ENCODE measurements at places on chromosomes 16 and 17.

DNA sequence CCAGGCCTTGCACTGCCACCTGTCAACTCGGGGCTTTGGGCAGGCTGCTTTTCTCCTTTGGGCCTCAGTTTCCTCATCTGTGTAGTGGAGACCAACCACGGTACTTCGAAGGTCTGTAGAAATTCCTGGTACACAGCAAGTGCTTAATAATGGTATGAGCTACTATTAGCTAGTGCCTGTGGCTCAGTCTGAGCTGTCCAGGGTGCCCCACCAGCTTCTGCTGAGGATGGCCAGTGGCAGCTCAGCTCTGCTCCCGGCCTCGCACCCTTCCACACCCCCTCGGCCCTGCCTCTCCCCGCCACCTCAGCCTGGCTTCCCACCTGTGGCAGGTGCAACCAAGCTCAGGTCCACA is 26.2 kb upstream of the PLCG2 start:
- ATAC-seq = no peak

DNA sequence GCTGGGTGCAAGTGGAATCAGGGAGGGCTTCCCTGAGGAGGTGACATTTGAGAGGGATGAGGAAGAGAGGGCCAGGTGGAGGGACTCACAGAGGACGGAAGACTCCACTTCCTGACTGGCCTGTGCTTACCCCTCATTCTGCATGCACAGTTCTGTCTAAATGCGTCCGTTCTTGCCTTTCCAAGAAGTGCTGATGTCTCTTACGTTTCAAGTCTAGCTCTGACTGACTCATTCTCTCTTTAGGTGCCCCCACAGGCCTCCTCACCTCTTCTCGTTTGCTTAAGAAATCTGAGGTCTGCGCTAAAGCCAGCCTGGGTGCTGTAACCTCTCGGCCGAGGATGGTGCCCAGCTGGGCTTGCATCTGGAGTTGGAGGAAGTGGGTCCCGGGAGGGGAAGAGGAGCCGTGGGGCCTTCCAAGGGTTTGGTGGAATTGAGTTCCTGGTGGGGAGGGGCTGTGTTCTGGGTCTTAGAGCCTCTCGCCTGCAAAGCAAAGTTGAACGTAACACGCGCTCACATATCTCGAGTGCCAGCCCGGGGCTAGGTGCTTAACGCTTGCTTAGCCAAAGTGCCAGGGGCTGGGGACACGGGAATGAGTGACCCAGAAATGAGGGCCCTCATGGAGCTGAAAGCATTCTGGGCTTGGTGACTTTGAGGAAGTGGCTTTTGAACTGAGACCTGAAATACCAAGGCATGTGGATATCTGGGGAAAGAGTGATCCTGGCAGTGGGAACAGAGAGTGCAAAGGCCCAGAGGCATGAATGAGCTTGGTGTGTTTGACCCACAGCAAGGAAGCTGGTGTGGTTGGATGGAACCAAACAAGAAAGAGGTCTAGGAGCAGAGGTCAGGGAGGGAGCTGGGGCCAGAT is 4.8 kb downstream of the IL4R start:
- ATAC-seq = peak; percentile 6

DNA sequence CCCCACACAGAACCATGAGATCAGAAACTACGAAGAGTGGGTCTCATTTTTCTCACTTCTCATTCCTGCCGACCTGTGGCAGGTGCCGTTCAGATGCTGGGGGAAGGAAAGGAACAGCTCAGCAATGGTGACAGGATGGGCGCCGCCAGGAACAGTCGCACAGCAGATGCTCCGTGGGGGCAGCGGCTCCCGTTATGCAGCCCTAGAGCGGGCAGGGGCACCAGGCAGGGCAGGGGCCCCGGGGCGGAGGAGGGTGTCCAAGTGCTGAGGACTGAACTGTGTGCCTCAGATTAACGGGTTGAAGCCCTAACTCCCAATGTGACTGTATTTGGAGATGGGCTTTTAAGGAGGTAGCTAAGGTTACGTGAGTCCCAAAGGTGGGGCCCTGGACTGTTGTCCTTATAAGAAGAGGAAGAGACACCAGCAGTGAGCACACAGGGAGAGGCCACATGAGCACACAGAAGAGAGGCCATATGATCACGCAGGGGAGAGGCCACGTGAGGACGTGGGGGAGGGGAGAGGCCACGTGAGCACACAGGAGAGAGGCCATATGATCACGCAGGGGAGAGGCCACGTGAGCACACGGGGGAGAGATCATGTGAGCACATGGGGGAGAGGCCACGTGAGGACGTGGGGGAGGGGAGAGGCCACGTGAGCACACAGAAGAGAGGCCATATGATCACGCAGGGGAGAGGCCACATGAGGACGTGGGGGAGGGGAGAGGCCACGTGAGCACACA is 95.7 kb upstream of the METRNL start:
- no peak for ATAC-seq

GRCh38 chr17:18033442-18034099 is 5.4 kb downstream of the ATPAF2 start:
- ATAC-seq = peak; percentile 86

DNA sequence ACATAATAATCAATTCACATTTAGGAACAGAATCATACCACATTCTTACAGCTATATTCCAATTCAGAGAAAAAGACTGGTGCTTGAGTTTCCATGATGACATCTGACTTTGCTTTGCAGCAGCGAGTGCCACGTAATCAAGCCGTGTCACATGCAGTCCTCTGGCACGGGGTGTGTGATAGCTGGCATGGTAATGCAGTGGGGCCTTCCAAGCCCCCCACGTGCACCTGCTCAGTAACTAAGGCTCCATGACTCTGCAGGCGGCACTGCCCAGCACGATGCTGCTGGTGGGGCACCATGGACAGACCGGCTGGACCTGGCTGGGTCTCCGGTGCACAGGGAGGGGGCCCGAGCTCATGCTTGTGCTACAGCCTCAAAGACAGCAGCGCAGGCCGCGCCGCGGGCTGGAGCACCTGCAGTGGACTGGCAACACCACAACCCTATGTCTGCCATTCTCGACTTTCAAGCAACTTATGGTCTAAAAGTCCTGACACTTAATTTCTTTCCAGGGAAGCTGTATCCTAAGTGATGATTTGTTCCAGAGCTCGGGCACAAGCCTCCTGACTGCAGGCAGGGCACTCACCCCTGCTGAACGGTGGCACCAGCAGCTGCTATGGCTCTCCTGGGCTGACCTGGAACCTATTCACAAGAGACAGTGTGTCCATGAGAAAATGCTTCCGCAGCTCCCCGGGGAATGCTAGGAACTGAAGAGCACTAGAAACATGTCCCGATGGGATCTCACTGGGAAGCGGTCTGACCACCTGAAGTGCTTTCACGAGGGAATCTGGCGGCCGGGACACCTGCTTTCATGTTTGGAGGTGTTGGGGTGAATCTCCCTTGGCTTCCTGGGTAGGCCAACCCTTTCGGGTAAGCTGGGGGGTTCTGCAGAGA is 99.5 kb upstream of the DNAH17 start:
- no peak for ATAC-seq

GRCh38 chr16:50311891-50312501 is 45.6 kb downstream of the ADCY7 start:
- no peak for ATAC-seq

GRCh38 chr17:28953444-28954118 is 2.3 kb upstream of the PHF12 start:
- no peak for ATAC-seq

DNA sequence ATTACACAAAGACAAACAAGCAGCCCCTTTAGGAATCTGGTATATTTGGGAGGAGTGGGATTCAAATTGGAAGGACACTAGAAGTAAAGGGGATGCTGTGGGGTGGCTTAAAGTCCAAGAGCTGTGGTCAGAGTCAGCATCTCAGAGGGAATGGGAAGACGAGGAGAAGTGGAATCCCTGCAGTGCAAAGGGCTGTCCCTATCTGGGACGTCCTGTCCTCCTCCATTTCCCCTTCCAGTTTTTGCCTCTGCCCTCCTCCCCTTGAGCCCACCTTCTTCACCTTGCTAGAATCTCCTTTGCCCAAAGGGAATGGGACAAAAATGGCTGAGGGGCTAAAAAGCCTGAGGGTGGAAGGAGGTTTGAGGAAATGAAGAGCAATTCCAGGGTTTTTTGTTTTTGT is 4.2 kb upstream of the PLXDC1 start:
- ATAC-seq = no peak

GRCh38 chr17:38584350-38584925 is 21.3 kb downstream of the SRCIN1 start:
- ATAC-seq = peak; percentile 80

GRCh38 chr17:30961209-30962188 is 9.3 kb upstream of the RNF135 start:
- no peak for ATAC-seq

- ATAC-seq = no peak
Measured at GRCh38 chr16:50302472-50303005, 36.2 kb downstream of the ADCY7 start.

- peak; percentile 95 for ATAC-seq
Measured at GRCh38 chr17:64357191-64357981, 33.3 kb downstream of the PECAM1 start.

DNA sequence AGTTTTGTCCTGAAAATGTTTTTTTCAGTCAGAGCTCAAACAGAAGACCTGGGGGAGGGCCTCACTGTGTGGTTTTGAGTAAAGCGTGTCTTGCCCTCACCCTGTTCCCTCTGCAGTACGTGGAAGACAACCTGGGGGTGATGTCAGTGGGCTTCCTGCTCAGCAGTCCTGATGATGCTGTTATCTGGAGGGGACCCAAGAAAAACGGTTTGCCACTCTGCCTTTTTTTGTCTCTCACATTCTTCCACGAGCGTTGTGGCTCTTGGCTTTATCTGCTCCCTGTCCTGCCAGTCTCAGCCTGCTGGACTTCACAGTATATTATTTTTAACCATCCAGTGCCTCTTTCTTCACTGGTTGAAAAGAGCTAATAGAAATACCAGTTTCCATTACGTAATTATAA is 12.9 kb downstream of the NUBP1 start:
- ATAC-seq = no peak

DNA sequence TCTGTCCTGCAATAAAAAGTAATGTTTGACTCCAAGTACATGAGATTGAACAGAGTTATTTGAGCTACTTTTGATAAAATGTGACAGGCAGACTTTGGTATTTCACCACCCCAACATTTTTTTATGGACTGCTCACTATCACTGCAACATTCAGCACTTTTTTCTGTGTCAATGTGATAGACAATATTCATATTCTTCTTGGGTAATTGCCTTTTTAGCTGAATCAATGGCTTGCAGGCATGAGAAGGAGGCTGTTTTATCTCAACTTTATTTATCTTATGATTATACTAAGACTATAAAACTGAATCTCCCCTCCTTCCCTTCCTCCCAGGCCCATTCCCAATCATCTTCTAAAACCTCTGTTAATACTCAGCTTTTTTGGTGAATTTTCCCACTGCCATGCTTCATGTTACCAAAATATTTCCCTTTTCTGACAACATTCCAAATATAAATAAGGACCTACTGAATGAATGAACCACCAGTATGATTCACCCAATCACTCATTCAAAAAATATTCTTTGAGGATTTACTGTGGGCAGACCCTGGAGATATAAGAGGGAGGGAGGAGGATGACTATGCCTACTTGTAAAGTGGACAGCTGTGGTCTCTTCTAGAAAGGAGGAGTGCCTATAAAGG is 67.6 kb downstream of the CDH13 start:
- ATAC-seq = no peak

DNA sequence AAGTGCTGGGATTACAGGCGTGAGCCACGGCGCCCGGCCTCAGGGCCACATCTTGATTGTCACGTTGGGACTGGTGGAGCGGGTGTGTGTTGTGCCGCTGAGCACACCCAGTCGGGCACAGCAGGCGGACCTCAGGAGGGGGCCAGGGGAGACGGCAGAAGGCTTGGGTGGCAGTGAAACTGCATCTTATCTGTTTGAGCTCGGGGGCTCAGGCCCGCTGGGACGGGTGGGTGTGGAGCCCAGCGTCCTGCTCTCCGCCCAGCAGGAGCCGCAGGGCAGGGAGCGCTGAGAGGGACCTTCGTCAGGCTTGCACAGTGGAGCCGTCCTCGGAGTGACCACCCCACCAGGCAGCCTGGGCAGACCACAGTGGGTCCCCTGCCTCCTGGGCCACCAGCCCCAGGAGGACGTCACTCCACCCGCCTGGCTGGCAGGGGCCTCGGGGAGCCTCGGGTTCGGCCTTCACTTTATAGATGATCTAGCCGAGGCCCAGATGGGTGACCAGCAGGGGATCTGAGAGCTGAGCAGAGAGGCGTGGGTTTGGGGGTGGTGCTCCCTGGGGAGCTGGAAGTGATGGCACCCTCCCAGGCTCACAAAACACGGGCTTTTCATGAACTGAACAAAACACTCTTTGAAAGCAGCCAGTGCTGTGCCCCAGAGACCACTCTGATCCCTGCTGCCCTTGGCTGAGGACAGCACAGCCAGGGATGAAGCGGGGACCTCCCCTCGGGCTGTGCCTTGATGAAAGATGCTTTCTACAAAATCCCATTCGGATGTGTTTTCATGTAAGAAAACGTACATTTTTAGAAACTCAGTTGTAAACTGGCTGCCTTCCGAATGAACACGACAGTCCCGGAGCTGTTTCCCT is 181.1 kb downstream of the SEC14L1 start:
- no peak for ATAC-seq

- no peak for ATAC-seq
Measured at GRCh38 chr16:26672206-26672605, 394.5 kb upstream of the C16orf82 start.

GRCh38 chr17:80005360-80006338 is 30.0 kb downstream of the TBC1D16 start:
- ATAC-seq = peak; percentile 38

GRCh38 chr16:75618780-75619179 is 4.3 kb downstream of the ADAT1 start:
- no peak for ATAC-seq

DNA sequence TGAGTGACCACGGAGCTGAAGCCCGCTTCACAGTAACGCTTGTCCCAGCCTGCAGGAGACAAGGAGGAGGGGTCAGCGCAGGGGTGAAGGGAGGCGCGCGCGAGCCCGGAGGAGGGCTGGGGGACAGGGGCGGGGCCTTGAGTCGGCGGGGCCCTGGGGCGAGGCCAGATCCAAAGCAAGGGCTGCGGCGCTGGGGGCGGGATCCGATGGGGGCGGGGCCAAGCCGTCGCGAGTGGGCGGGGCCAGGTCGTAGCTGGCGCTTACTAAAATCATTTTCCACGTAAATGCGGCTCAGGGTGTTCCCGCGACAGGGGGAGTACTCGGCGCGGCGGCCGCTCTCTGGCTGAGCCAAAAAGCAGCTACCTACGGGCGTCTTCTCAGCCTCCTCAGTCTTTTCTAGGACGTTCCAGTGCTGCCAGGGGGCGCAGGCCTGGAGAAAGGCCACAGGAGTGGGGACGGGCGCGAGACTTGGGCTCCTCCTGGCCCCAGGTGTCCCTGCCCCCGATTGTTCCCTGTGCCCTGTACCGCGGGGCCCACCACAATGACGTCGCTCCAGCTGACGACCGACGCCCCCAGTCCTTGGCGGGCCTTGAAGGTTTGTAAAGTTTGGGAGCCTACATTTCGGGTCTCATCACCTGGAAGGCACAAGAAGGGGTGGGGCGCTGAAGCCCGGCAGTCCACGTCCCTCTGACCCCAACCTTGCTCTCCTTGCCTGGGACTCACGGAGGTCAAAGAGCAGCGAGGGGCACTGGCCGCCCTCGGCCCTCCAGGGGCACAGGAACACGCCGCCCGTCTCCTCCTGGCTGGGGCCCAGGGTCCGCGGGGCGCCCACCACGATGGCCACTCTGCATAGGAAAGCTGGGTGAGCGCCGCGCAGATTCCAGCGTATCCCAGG is 3.9 kb downstream of the ITGA2B start:
- peak; percentile 94 for ATAC-seq
